Right forelimb (tissue), 1 donor: ENCODE measurements at places on chromosomes 6 and 20.

- no peak for DNase-seq
Observed at GRCh38 chr6:17096096-17096495, 5.8 kb upstream of the STMND1 start.

GRCh38 chr6:95690328-95690727, 113.0 kb downstream of the MANEA start:
- no peak for DNase-seq

DNA sequence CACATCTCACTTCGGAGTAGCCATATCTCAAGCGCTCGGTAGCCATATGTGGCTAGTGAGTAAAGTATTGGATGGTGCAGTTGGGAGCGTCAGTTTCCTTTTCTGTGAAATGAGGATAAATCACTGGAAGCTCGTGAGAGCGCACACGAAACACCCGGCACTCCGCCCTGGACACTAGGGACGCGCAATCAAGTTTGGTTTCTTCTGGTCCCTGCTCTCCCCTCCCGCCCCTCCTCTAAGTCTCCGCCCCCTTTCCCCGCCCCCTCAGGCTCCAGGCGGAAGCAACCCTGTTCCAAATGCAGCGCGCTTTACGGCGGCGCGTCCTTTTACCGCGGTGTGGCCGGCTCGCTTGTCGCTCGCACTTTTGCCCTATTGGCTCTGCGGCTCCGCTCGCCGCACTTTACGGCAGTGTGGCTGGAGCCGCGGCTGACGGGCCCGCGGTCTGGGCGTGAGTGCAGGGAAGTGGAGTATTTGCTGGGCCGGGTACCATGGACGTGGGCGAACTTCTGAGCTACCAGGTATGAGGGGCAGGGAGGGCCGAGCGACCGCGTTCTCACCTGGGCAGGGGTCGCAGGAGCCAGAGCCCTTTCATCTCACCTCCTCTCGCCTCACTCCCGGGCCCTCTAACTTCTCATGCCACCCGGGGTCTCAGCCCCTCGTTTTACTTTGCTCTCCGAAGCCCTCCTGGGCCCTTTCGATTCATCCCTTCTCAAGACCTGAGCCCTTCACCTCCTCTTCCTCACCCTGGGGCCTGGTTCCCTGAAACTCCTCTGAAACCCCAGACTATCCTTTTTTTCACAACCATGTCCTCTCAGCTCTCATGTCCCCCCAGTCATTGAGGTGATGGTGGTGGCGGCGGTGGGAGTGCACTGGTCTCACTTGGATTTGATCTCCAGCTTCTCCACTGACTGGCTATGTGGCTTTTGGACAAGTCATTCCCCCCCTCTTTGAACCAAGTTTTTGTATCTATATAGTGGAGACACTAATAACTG, at the start of gene CTNNBL1:
Gene CTNNBL1, plus strand, starts transcription at position 396 of the 992 bp plus-strand sequence. Its CDS starts 93 bp downstream, at position 489.
- DNase-seq = peak; percentile 98

DNA sequence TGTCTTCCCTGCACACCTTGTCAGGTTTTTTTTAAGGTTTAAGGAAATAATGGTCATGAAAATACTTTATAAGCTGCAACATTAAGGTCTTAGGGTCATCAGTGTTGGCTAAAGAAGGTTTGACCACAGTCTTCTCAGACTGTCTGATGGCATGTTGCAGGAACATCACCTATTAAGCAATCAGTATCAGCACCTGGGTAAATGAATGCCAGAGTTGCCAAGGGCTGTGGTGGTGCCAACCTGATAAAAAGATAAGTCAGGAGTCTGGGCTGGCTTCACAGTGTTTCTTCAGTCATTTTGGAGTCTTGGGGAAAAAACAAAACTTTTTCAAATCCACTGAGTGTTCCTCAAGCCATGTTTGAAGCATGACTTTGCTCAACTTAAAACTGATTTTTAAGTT, 61.5 kb upstream of the VSTM2L start:
- DNase-seq = no peak

- DNase-seq = no peak
Observed at GRCh38 chr6:4470698-4471210, 305.4 kb upstream of the CDYL start.
